ENCODE measurements at places on chromosomes 4 and X.

GRCh38 chr4:93018806-93019205 is 715.0 kb downstream of the GRID2 start:
- no peak for DNase-seq

DNA sequence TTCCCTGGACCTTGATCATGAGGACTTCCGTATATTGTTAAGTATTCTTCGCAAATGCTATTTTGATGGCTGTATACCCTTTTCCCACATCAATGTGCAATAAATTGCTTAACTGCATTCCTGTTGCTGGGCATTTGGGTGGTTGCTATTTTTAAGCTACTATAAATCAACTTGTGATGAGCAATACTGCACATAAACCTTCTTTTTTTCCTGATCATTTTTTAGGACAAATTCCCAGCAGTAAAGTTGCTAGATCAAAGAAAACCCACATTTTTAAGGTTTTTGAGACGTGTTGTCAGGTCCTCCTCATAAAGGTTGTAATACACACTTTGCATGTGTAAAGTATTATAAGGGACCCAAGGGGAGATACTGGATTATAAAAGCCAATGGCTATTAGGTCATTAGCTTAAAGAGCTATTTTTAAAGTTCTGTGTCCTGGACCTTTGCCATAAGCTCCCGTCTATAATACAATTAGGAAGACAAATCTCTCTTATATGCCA is 35.6 kb downstream of the LIMCH1 start:
- DNase-seq = no peak

DNA sequence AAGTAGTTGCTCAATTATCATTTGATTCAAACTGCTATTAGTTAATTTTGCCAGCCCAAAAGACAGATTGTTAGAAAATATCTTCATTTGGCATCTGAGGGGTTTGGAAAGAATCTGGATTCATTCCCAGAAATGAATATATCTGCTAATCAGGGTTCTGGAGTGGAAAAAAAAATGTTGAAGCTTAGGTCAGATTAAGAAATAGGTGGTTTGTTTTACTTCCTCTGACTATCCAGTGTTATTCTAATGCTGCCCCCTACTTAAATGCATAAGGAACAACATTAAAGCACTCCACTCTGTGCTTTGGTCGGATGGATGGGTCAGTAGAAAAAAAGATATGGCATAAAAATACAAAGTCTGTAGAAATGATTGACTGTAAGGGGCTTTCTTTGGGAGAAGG is 89.0 kb downstream of the LUZP4 start:
- DNase-seq = no peak

DNA sequence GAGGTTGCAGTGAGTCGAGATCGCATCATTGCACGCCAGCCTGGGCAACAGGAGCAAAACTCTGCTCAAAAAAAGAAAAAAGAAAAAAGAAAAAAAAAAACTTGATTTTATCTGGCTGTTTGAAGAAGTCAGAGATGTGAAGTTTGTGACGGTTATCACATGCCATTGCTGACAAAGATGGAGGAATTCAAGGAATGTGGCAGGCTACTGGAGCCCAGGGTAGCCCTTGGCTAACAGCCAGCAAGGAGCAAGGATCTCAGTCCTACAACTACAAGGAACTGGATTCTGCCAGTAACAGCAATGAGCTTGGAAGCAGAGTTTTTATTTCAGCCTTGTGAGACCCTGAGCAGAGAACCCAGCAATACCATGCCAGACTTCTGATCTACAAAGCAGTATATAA is 24.3 kb upstream of the TET2 start:
- DNase-seq = no peak

- no peak for DNase-seq
Observed at GRCh38 chrX:14398725-14399124, 130.6 kb upstream of the GLRA2 start.

- DNase-seq = no peak
Observed at GRCh38 chr4:53116954-53117353, 248.9 kb downstream of the SCFD2 start.

- no peak for DNase-seq
Observed at GRCh38 chr4:85423431-85423830, 51.5 kb upstream of the ARHGAP24 start.

- DNase-seq = no peak
Observed at GRCh38 chr4:56823933-56824600, 2.6 kb upstream of the SPINK2 start.

- no peak for DNase-seq
Observed at GRCh38 chrX:70446380-70447350, 2.0 kb downstream of the DLG3 start.

DNA sequence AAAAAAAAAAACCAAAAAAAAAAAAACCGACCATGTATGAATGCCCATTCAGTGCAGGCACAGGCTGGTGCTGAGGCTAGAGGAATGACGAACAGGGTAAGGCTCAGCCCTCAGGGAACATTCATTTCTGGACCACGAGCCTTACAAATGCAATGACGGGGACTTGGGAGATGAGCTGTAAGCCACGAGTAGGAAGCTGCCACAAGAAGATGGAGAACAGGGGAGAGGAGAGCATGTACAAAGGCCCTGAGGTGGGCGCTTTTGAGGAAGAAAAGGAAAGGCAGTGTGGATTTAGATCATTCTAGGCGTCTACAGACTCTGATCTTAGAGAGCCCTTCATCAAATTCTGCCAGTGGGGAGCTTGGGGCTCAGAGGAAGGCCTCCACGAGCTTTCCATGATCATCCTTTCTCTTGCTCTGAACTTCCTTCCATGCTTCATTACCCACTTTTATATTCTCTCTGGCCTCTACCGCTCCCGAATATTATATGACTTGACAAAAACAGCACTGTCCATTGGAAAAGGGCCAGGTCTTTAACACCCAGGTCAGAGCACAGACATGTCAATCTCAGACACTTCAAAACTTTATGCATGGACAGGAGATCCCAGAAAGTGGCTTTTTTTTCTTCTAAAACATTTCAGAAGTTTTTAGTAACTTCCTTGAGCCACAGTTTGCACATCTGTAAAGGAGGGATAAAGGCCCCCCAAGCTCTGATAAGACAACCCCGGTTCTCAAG is 3.3 kb upstream of the ZNF518B start:
- no peak for DNase-seq

- DNase-seq = no peak
Observed at GRCh38 chr4:126221282-126221681, 906.5 kb downstream of the FAT4 start.

- no peak for DNase-seq
Observed at GRCh38 chrX:95995583-95995982, 689.1 kb upstream of the DIAPH2 start.

DNA sequence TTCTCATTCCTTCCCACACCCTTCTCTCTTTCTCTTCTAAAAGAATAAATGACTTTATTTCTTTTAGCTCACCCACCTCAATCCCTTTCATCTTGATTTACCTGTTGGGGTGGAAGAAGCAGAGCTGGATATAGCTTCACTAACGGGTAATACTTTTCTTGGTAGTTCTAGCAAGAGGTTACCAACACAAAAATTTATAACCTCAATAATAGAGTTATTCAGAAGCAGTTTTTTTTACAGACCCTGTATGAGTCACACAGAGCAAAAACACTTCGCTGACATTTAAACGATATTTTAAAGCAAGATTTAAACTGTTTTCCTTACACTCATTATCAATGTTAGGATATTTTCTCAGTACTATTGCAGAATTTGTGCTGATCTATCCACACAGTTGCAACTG is 42.4 kb downstream of the CBLL2 start:
- no peak for DNase-seq

DNA sequence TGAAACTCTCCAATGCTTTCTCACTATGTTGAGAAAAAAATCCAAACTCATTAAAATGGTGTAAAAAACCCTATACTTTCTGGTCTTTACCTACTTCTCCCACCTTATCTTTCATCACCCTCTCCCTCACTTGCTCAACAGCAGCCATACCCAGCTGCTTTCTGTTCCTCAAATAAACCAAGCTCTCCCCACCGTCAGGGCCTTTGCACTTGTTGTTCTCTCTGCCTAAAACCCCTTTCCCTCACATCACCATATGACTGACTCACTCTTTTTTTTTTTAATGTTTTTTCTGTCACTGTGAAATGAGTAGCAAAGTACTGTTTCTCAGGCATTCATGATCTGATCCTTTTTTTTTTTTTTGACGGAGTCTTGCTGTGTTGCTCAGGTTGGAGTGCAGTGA is 122.3 kb upstream of the TMEM164 start:
- peak; percentile 60 for DNase-seq

DNA sequence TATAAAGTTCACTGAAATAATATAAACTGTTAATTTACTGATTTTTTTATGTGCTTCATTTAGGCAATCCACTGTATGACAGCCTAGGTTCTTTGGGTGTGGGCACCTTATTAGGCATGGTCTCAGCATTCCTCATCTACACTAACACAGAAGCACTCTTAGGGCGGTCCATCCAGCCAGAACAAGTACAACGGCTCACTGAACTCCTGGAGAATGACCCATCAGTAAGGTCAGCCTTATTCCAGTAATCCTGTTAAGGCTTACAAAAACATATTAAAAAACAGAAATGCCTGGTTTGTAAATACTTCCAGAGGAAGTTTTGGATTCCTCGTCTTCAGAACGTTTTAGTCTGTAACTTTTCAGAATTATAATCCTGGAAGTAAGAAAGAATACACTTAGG is 80.1 kb downstream of the SLC30A9 start:
- DNase-seq = no peak

Data from HL-60 (cell line).